ENCODE measurements at places on chromosomes 4 and X.

- DNase-seq = peak; percentile 50
Observed at GRCh38 chr4:72110886-72111285, 79.1 kb downstream of the NPFFR2 start.

- no peak for DNase-seq
Observed at GRCh38 chrX:54926978-54927377, 6.4 kb downstream of the TRO start.

GRCh38 chr4:73099143-73099542 is 29.6 kb upstream of the COX18 start:
- no peak for DNase-seq

GRCh38 chr4:47816748-47817147 is 21.1 kb downstream of the CORIN start:
- no peak for DNase-seq

DNA sequence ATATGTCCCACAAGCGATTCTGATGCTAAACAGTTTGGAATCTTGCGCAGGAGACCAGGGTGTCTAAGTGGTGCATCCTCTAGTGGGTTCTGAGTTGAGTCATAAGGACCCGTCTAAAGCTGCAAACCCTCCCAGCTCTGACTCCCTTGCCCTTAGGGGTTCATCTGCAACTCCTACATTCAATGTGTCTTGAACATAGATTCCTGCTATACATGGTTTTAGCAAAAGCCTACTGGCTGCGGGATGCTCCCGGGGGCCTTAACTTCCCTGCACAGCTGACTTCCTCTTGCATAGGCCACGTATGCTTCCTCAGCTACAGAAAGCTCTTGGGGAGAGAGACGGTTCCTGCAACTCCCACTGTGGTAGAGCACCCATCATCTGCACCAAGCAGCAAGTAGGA is 236.7 kb downstream of the EVC2 start:
- no peak for DNase-seq

DNA sequence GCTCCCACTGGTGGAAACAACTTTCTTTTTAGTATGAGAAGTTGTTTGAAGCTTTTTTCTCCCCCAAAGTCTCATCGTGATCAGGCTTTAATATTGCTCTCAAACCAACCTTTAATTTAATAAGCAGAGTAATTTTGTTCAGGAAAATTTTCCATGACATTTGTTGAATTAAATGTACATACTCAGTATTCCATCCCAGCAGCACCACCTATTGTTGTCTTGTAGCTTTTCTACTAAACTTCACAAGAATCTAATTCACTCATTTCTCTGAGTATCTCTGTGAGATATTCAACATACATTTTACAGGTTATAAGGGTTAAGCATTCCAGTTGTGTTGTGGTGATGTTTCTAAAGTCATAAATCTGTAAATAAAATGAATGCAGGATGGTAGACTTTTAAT is 218.3 kb upstream of the HAND2 start:
- DNase-seq = no peak

DNA sequence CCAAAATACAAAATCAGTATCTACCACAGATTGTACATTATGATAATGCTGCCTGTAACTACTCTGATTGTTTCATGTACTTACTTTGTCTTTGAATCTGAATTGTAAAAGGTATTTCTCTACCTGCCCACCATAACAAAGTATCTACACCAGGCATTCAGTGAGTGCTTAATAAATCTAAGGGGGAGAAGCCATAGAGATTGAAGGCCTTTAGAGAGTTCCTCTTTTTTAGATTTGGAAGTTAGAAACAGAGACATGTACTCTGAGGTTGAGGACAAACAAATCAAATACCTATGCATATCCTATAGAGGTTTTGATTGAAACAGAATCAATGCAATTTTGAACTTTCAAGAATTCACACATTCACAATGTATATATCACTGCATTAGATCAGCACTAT is 42.7 kb downstream of the SAT1 start:
- no peak for DNase-seq

GRCh38 chrX:131728295-131729145 is 184.6 kb downstream of the OR13H1 start:
- DNase-seq = peak; percentile 22

DNA sequence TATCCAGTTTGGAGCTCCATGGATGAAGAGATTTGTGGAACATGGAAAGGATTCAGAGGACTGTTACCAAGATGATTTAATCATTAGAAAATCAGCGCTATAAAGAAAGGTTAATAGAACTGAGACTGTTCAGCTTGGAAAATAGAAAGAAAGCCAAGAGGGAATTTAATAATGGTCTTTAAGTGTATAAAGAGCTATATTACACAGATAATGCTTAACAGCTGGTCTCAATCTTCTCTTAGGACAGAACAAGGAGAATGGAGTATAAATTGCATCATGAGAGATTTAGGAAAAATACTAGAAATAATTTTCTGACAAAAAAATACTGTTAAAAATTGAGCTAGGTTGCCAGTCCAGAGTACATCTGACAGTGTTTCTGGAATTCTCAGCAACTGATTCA is 91.3 kb upstream of the MAGEC2 start:
- DNase-seq = no peak

DNA sequence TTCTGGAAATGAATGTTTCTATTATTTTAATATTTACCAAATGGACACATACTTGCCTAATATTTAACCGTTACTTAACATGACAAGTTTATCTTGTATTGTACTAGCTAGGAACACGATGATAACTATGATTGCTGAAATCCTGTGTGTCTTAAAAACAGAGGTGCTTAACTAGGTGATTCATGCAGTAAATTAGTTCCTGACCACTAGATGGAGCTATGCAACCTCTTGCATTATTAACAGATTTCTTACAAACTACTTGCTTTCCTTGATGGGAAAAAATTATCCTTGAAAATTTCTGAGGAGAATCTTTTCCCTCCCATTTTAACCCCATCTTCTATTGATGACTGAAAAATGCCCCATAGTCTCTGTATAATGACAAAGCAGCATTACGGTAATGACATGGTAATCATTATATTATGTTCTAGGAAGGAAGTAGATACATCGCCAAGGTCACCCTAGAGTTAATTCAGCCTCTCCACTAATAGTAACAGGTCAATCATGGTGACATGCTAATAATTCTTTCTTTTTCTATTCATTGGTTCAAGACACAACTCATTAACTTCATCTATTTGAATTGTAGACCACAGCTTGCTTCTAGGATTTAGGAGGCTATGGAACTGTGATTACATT is 844.2 kb downstream of the RAPGEF2 start:
- peak; percentile 56 for DNase-seq

DNA sequence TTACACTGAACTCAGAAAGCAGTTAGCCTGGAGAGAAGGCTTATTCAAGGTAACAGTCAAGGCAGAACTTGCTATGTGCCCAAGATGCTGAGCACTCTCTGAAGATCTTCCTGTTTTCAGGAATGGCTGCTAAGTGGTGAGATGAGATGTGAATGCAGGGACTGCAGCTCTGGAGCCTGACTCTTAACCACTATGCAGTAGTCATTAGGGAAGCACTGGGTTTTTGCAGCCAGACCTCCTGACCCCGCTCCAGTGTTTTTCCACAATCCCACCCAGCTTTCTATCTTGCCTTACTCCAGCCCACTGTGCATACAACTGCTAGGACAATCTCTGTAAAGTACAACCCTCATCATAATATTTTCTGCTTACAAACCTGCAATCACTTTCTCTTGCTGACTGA is 95.2 kb upstream of the LNX1 start:
- DNase-seq = no peak

- peak; percentile 24 for DNase-seq
Observed at GRCh38 chrX:150421816-150422215, 58.7 kb downstream of the MAMLD1 start.

GRCh38 chr4:44558031-44558605 is 93.3 kb downstream of the YIPF7 start:
- no peak for DNase-seq

GRCh38 chrX:81900522-81900921 is 698.6 kb downstream of the SH3BGRL start:
- DNase-seq = no peak

DNA sequence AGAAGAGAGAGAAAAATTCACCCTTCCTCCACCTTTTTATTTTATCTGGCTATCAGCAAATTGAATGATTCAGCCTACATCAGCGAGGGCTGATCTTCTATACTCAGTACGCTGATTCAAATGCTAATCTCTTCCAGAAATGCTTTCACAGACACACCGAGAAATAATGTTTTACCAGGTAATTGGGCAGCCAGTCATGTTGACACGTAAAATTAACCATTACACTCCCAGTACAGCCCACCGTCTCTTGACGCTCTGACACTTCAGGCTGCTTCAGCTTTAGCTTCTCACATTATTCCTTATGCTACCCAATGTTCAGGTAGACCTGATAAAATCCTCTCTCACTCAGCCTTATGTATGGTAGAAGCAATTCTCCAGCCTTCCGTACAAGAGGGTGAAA is 835.2 kb upstream of the PCDH10 start:
- no peak for DNase-seq

DNA sequence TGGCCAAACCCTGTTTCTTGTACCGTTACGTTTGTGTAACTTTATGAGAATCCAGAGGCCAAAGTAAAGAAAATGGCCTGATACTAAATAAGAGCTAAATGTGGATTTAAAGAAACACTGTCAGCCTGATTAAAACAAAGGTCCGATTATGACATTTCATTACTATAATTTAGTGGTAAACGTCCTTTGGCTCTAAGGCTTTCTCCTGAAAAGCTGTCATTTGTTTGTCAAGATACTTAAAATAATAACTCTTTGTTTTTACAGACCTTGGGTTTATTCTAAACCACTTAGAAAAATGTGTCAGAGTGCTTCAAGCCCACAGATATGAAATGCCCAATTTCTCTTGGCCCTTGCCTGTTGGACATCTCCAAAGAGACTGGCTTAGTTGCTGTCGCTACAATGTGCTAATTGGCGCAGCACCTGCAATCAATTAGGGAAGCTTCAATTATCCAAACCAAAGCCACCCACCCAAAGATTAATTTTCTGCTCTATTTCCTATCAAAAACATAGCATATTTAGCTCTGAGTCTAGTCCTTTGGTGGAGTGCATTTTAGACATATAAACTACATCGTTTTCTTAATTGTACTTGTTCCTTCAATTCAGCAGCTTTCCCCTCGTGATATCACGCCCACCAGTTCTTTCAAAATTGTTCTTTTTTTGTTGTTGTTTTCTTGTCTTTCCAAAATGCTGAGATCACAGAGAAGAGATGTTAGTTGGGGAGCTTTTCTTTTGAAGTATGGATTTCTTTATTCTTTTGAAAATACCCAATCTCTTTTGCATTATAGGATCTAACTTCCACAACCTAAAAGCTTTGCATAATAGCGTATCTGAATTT is 13.6 kb downstream of the SMIM20 start:
- DNase-seq = no peak

DNA sequence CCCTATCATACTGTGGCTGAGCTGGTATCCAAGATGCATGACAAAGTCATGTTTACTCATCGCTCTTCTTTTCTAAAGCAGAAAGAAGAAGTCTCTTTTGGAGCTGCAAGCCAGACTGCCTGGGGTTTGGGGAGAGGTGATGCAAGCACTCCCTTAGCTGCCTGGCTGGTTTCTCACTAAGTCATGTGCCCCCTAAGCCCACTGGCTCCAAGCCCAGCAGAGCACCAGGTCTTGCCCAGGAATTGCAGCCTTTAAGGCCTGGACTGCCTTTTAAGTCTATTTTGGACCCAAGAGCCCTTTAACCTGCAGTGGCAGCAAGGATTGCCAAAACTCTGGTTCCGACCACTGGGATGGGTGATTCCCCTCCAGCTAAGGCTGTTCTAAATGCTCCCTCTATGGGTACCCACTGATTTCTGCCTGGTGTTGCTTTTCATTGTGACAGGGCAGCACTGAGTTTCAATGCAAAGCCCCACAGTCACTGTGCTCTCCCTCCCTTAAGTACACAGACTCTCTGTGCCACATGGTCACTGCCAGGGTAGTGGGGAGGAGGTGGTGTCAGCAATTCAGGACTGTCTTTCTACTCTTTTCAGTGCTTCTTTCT is 548.6 kb downstream of the TLL1 start:
- peak; percentile 87 for DNase-seq

- DNase-seq = no peak
Observed at GRCh38 chr4:36854554-36854953, 390.0 kb upstream of the NWD2 start.

- no peak for DNase-seq
Observed at GRCh38 chrX:1477801-1478458, 25.2 kb upstream of the ASMTL start.

- peak; percentile 98 for DNase-seq
Observed at GRCh38 chr4:38752941-38753806, 29.6 kb downstream of the TLR10 start.

- no peak for DNase-seq
Observed at GRCh38 chrX:41580423-41581064, 108.2 kb upstream of the GPR34 start.

GRCh38 chrX:116449156-116449555 is 12.8 kb downstream of the SLC6A14 start:
- DNase-seq = no peak

DNA sequence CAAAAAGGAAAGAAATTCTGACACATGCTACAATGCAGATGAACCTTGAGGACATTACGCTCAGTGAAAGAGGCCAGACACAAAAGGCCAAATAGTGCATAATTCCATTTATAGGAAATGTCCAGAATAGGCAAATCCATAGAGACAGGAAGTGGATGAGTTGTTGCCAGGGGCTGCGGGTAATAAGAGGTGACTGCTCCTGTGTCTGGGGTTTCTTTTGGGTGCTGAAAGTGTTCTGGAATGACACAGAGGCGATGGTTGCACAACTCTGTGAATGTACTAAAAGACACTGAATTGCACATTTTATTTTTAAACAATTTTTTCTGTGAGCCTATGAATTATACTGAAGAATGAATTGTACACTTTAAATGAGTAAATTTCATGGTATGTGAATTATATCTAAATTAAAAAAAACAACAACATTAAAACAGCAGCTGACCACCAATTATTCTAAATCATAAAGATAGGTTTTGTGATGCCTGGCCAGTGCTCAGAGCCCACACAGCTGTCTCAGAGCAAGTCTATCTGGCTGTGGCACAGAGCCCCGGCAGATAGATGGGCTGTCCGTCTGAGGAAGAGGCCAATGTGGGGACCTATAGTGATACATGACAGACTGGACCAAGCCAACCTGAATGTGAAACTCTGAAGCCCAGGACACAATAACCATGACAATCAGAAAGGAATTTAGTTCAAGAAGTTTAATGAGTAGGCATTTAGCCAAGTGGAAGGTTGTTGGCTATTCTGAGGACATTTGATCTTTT is 23.5 kb upstream of the IRAK1 start:
- peak; percentile 43 for DNase-seq

- no peak for DNase-seq
Observed at GRCh38 chr4:178917756-178918155, 1475.5 kb upstream of the AGA start.

- no peak for DNase-seq
Observed at GRCh38 chrX:133380711-133381619, 34.3 kb downstream of the GPC4 start.

GRCh38 chrX:22541926-22542325 is 269.2 kb downstream of the CBLL2 start:
- DNase-seq = no peak

GRCh38 chrX:150966235-150966634 is 16.9 kb upstream of the HMGB3 start:
- no peak for DNase-seq

GRCh38 chr4:84596826-84597225 is 13.9 kb downstream of the CDS1 start:
- DNase-seq = peak; percentile 44

- DNase-seq = no peak
Observed at GRCh38 chr4:53060278-53060677, 198.2 kb downstream of the RASL11B start.

Data from M059J (cell line).